ENCODE measurements at places on chromosomes 11 and 22.

GRCh38 chr11:11558396-11558795 lies 63.4 kb downstream of the GALNT18 start:
- DNase-seq: no peak

GRCh38 chr11:11137339-11137738 lies 215.7 kb downstream of the CSNK2A3 start:
- no peak for DNase-seq

GRCh38 chr22:41425660-41426365 lies 20.8 kb downstream of the TOB2 start:
- no peak for DNase-seq

DNA sequence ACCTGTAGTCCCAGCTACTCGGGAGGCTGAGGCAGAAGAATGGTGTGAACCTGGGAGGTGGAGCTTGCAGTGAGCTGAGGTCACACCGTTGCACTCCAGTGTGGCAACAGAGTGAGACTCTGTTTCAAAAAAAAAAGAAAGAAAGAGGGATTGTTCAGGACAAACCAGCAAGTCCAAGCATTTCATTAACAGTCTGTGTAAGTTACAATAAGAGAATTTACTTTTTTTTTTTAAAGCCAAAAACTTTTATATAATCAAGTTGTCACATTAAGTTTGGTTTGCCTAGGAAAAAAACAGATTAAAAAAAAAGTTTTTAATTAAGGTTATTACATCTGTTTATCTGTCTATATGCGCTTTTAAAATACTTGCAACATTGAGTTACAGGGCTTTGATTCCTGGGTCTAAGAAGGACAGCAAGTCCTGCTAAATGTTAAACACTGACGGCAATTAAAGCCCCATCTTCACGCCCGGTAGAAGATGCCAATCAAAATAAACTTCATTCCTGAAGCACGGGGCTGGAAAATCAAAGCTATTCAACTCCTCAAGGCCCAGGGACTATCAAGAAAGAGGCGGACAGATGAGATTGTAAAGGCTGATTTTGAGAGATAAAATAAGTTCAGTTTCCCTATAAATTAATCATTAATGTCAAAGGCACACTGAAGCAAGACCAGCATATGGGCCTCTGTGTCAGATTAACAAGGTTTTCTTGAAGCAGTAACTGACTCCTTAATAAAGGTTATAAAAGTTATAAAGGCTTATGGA lies 10.7 kb downstream of the TMEM138 start:
- no peak for DNase-seq

GRCh38 chr11:80096736-80097135 lies 655.9 kb upstream of the TENM4 start:
- no peak for DNase-seq

GRCh38 chr11:28123151-28123581 lies 15.0 kb downstream of the METTL15 start:
- no peak for DNase-seq
